Ecto neural progenitor cell (in vitro differentiated cells): ENCODE measurements at places on chromosomes 5 and 9.

DNA sequence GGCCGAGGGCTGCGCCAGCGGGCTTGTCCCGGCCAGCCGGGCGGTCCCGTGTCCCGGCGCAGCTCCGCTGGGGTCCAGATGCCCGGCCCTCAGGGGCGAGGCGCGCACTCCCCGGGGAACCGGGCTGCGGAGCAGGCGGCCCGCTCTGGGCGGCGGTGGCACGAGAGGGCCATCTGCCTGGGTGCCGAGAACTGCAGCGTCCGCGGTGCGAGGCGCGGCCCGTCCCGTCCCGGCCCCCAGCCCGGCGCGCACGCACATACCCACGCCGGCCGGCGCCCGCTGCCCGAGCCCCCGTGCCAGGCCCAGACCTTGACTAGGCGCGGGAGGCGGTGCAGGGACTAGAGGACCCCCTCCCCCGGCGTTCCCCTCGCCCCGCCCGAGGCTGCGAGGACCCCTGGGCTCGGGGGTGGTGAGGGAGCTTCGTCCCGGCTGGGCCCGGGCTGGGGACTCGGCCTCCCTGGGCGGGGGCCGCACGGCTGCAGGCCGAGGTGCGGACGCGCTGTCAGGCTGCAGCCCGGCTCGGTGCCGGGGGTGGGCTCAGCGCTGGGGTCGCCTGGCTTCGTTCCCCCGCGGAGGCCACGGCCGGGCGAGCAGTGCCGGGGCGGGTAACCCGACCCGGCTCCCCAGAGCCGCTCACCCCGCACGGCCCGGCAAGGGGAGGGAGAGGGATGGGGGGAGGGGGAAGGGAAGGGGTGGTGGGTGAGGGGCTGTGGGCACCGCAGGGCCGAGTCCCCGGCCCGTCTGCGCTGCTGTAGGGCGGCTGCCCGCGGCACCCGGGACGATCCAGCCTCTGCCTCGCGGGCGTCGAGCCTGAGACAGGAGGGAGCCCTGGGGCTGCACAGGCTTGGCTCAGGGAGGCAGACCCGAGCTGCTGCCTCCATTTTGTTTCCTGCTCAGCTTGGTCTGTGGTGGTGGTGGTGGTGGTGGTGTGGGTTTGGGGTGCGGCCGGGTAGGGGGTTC lies 1.2 kb upstream of the NSD1 start:
- DNase-seq: no peak

DNA sequence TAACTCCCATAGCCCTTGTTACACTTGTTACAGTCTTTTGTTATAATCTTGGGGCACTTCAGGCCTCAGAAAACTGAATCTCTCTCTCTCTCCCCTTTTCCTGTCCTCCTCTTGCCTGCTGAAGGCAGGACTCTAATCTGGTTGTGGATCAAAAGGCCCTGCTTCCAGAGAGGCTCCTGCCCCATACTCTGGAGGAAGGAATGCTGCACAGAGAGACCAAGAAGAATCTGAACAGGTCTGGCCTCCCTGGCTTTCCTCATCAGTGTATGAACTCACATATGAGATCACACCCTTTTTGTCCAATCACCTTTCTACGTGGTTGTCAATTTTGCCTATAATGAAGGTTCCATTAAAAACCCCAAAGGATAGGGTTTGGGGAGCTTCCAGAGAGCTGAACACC lies 26.2 kb upstream of the LVRN start:
- no peak for DNase-seq

DNA sequence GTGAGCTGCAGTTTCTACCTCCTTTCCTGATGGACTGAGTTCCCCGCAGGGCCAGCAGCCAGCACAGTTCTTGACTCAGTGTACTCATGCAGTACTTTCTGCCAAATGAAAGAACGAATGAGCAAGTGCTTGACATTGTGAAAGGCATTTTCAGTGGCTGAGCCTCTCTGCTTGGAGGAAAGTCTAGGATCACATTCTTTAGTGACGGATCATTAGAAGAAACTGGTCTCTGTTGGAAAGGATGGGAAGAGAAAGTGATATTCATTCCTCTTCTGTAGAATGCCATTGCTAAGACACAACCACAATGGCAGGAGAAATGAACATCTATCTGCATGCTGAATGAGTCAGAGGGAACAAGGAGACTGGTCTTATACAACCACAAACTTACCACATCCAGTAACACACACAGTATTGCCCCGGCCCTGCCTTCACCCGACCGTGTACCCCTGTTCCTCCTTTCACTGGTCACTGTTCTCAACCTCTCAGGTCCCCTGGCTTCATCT lies 206.9 kb downstream of the CRB2 start:
- no peak for DNase-seq

DNA sequence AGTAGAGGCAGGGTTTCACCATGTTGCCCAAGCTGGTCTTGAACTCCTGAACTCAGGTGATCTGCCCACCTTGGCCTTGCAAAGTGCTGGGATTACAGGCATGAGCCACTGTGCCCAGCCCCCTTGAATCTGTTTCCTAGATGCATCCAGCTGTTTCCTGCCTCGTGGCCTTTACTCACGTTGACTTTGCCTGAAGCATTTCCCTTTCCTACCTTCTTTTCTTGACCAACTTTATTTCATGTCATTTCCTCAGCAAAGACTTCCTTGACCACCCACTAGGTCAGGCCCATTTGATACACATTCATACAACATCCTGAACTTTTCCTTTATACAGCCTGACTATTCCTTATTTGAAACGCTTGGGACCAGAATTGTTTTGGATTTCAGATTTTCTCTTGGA lies 51.0 kb downstream of the DOCK2 start:
- no peak for DNase-seq

DNA sequence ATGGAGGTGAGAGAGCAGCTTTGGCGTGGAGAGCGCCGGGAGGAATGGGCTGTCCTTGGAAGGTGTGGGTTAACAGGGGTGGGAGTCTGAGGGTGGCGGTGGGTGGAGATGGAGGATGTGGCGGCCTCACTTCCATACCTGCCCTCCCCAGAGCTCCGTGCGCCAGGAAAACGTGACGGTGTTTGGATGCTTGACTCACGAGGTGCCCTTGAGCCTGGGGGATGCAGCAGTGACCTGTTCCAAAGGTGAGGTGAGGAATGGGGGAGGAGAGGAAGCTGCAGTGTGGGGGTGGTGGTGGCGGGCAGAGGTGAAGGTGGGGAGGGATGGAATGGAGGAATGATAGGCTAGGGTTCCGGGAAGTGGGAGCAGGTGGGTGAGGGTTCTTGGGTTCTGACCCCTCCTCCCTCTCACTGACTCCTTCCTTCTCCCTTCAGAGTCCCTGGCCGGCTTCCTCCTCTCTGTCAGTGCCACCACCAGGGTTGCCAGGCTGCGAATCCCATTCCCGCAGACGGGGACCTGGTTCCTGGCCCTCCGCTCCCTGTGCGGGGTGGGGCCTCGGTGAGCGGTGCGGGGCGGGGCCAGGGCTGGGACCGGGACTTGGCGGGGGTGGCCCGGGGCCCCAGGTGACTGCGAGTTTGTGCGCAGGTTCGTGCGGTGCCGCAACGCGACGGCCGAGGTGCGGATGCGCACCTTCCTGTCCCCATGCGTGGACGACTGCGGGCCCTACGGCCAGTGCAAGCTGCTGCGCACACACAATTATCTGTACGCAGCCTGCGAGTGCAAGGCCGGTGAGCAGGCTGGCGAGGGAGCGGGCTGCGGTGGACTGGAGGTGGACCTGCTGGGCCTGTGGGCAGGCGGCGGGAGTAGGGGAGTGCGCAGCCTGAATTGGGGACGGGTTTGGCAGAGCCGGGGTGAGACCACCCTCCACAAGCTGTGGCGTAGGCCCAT lies 17.1 kb downstream of the TMEM8B start:
- peak; percentile 55 for DNase-seq

GRCh38 chr5:115549154-115549553 lies 4.6 kb upstream of the FEM1C start:
- DNase-seq: no peak

DNA sequence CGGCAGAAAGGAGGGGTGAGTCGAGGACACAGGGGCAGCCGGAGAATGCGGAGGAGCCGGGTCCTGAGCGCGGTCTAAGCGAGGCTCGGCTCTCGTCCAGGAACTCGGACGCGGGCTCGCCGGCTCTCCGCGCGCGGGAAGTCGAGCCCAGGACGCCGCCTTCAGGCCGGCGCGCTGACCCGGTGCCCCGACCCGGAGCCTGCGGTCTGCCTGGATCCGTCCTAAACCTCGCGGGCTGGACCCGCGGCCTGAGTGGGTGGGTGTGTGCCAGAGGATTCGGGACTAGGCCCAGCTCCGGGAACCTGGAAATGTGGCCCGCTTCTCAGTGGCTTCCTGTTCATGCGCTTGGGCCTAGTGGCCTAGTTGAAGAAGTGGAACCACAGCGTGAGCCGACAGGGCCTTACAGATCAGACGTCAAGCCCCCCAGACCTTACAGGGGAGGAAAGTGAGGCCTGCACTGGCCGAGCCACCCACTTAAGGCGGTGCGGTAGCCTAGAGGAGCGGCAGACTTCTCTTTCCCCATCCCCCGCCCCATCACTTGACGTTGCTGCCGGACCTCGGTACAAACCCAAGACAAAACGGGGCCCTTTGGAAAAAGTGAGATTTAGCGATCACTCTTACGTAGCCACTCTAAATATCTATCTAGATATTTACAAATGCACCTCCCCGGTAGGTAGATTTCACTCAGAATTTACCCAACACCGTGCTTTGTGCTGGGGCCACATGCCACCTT lies 1.2 kb downstream of the CDKN2B-AS1 start:
- DNase-seq: peak; percentile 77

GRCh38 chr5:155126573-155126972 lies 113.0 kb downstream of the KIF4B start:
- DNase-seq: no peak

GRCh38 chr9:87604886-87605588 lies 107.4 kb downstream of the DAPK1 start:
- DNase-seq: no peak

GRCh38 chr5:52947208-52947607 lies 41.9 kb upstream of the ITGA2 start:
- DNase-seq: no peak

DNA sequence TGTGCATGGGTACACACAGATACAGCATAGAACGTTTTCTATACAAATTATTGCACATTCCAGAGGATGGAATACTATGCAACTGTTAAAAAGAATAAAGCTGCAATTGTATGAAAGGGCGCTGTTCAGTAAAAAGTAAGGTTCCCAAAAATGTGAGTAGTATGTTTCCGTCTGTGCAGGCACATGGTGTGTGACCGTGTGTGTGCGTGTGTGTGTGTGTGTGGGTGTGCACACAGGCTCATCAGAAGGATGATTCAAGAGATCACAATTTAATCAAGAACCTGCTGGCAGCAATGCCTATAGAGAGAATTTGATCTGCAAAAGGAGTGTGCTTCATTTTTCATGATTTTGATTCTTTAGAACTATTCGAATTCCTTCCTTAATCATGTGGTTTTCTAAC lies 76.3 kb downstream of the SEMA4D start:
- no peak for DNase-seq

GRCh38 chr5:120735076-120735475 lies 271.0 kb downstream of the PRR16 start:
- no peak for DNase-seq

GRCh38 chr9:4572184-4572826 lies 82.0 kb downstream of the SLC1A1 start:
- DNase-seq: no peak
